ENCODE measurements at places on chromosomes 6 and 20.

- no peak for DNase-seq
Observed at GRCh38 chr20:31716818-31717477, 5.7 kb downstream of the BCL2L1 start.

GRCh38 chr6:31094389-31094881 is 17.9 kb downstream of the C6orf15 start:
- peak; percentile 72 for DNase-seq

DNA sequence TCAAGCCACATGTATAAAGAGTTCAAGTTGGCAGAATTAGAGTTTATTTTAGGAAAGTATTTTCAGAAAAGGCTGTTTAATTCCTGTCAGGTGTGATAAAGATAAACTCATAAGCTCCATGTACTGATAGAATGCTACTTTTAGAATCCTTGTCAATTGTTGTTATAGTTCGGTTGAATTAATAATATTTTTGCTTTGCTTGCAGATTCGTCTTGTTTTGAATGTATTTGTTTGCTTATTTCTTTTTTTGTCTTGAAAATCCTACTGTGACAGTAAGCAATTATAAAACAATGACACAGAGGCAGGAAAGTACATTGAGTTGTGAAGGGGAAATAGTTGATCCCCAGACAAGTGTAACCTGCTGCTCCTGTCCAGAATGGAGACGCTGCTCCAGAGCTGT is 333.9 kb upstream of the PLCB4 start:
- no peak for DNase-seq

DNA sequence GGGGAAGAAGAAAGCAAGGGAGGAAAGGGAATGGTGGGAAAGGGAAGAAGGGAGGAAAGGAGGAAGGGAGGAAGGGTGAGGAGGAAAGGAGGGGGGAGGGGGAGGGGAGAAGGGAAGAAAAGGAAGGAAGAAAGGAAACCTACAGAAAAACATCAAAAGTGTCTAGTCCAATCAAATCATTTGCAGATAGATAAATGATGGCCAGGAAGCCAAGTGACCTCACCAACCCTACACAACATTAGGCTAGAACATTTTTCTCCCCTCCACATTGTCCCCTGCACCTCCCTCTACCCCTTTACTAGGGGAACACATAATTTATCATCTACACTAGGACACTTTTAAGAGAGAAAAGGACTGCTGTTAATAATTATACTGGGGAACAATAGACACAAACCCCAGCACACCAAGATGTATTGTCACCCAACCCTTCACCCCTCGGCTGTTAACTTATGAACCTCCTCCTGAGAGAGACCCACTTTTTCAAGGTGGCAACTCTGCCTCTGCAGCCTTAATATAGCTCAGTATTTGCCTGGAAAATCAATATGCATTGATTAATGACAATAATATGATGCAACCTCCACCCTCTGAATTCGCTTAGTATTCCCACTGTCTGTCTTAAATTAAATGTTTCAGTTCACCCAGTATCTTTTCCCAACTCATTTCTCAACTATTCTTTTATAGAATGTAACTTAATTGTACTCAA is 231.2 kb downstream of the PTPRT start:
- DNase-seq: no peak

GRCh38 chr20:4483486-4483885 is 238.2 kb upstream of the PRND start:
- DNase-seq: no peak

DNA sequence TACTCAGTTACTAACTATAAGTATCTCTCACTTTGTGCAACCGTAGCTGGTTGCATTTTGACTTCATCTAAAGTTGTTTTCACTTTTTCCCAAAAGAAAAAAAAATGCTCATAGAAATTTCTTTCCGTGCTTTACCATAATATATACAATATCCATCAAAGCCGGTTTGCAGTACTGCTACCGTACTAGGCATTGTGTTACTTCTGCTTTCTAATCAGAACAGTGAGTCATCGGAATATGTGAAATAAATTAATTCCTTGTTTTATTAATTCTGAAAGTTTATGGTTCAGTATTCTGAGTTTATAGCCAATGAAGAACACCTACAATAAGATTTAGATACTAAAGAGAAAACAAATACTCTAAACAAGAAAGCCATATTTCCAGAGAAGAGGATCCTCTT is 72.5 kb downstream of the TNFRSF21 start:
- DNase-seq: no peak

- DNase-seq: peak; percentile 78
Observed at GRCh38 chr6:108798670-108799353, 49.4 kb upstream of the ARMC2 start.

DNA sequence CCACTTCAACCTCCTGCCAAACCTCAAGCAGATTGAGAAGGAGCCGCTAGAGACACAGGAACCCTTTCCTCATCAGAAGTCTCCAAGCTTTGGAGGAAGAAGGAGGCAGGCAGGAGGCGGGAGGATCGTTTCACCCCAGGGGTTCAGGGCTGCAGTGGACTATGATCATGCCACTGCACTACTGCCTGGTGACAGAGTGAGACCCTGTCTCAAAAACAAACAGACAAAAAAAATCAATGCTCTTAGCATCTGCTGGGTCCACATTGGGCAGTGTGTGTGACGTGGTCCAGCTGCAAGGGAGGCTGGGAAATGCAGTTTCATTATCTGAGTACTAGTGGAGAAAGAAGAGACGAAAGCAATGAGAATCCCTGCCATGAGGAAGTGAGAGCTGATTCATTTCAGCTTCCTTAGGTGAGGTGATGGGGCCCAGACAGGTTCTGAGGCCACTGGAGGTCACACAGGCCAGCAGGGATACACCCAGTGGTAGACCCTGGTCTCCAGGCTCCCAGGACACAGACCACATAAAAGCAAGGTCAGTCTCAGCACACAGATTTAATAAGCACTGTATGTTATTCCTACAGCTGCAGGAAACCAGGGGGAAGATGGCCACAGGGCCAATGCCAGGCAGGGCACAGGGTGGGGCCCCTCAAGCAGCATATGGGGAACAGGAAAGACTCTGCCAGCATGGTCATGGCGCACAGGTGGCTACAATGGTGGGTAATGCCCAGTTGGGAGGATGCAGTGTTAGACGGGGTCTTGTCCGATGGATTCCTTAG is 4.3 kb downstream of the GFRA4 start:
- peak; percentile 12 for DNase-seq

DNA sequence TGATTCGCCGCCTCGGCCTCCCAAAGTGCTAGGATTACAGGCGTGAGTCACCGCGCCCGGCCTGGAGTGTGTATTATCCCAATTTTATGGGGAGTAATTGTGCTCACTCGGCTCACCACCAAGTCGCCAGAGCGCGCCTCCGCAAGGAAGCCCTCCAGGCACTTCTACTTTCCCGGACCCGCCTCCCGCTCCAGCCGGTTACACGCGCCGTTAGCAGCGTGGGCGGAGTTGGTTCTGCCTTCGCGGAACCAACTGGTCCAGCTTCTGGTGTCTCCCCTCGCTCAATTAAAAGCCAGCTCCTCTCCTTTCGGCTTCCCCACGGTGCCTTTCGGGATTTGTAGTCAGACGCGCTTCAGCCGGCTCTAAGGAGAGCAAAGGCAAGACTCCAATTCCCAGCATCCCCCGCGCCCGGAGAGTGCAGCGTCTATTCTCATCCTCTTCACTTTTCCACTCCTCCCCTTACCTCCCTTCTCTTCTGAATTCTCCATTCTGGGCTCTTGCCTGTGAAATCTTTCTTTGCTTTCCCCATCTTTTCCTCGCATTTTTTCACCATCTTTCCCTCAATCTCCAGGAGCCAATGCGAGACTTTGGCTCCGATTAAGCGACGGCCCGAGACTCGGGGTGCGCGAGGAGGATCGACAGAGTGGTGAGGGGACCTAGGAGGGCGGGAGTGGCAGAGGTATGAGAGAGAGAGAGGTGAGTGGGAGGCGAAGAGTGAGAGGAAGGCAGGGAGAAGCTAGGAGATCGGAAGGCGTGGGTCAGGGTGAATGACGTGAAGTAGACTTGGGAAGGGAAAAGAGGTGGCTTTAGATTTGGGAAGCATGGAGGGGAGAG is at the start of gene GTF2H4:
TSS of gene GTF2H4 (plus strand) at position 450 of the 834 bp plus-strand sequence.
- DNase-seq: peak; percentile 98

DNA sequence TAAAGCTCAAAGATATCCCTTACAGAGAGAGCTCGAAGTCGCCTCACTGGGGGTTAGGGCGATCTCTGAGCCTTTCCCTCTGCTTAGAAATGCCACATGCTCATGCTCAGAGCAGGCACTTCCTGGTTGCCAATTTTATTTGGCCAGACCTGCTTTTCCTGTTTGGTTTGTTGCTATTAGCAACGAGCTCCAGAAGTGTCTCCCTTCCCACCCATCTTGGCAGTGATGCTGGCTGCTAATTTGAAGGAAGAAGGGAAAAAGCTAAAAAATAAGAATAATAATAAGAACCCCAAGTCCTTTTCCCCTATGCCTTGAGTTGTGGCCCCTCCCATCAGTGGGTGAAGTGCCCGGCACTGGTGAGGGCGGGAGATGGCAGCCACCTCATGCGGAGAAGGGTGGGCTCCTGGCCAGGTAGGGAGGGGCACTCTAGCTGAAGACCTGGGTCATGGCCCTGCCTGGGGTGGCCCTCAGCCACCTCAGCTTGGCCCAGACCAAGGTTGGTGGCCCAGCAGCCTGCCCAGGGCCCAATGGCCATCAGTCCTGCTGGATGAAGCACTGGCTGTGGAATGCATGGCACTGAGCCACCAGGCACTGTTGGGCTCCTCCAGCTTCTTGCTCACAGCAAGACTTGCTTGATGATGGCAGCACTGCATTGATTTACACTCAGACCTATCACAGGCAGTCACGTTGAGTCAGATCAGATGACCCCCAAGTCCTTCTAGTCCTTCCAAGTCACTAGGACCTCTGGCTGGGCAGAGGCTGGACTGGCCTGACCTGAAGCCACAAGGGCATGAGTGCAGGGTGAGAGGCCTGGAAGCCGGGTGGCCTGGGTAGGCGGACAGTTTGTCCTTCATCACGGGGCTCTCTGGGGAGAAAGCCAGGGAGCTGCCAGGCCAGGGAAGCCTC is 79.0 kb downstream of the SYNJ2 start:
- DNase-seq: no peak

DNA sequence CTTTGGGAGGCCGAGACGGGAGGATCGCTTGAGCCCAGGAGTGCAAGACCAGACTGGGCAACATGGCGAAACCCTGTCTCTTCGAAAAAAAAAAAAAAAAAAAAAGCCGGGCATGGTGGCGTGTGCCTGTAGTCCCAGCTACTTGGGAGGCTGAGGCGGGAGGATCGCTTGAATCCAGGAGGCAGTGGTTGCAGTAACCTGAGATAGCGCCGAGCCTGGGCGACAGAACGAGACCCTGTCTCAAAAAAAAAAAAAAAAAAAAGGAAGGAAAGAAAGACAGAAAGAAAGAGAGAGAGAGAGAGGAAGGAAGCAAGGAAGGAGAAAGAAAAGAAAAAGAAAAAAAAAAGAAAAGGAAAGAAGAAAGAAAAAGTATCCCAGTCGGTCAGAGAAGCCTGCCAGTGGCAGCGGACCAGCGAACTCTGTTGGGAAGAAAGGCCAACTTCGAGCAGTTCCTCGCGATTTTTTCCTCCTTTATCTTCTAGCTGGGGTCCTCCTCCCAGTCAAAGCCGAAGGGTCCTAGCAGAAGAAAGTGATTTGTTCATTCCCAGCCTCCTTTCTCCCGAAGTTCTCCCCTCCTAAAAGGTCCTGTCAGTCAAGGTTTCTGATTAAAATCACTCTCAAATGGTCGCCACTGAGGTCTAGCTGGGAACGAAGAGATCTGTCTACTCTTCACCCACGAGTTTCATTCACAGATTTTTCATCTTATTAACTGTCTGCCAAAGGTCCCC is 2.4 kb upstream of the SYCP2L start:
- no peak for DNase-seq

GRCh38 chr20:43140726-43141125 is 49.0 kb downstream of the PTPRT start:
- no peak for DNase-seq

GRCh38 chr6:25457516-25457915 is 178.3 kb downstream of the CARMIL1 start:
- no peak for DNase-seq

GRCh38 chr6:145331066-145331465 is 404.3 kb downstream of the EPM2A start:
- DNase-seq: no peak

GRCh38 chr6:52284131-52284459 is 447 bp downstream of the MCM3 start:
- DNase-seq: no peak

- no peak for DNase-seq
Observed at GRCh38 chr6:53703047-53703446, 37.5 kb upstream of the KLHL31 start.

- DNase-seq: no peak
Observed at GRCh38 chr20:38905375-38905774, 20.8 kb upstream of the FAM83D start.

DNA sequence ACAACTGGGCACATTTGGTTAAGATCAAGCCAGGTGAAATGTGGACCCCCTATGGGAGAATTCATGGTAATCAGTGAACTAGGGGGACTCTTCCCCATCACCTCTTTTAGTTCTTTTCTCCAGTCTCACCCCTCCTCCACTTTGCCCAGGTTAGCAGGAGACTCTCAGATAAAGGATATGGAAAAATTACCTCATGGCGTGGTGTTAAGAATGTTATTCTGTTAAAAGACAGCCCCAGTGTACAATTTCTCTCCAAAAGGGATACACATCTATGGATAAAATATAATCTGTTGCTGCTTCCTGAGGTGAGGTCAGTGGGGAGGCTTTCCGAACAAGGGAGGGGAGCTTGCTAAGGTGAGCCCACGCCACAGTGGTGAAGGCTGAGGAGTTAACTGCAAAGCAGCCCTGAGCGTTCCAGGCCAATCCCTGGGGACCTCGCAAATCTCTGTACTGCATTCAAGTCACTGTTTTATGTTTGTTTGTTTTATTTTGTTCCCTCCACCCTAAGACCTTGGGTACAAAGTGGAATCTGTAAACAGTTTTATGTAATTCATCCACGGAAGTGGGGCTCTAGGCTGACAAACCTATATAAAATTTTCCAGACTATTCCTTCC is 52.0 kb downstream of the ADGRF1 start:
- DNase-seq: no peak

DNA sequence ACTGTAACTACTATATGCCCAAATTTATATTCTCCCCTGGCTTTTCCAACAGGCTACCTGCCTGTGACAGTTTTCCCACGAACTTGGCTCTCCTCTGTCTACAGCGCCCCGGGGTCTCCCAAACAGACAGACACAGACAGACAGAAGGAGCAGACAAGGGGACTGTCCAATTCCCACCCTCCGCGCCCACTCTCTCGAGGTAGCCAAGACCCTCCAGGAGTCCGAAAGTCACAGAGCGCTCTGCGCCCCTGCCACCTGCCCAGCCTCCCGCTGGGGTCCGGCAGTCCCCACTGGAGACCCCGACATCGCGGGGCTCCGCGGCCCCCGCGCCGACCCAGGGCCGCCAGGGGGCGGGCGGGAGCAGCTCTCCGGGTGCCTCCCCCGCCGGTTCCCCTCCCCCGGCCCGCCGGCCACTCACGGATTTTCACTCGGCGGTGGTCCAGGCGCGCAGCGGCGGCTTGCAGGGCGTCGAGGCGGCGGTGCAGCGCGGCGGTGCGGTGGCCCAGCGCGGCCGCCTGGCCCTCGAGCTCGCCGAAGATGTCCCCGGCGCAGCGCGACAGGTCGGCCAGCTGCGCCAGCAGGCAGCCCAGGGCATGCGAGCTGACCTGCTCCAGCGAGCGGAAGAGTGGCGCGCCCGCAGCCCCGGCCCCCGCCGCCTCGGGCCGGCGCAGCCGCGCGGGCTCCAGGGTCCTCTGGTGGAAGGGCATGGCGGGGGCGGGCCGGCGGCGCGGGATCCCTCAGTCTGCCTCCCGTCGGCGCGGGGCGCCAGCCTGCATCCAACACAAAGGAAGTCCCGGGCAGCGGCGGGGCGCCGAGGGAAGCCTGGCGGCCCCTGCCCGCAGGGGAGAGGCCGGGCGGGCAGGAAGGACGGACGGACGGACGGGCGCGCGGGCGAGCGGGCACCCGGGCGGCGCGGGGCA is 81.3 kb upstream of the CCDC28A start:
- peak; percentile 81 for DNase-seq
